ENCODE measurements at places on chromosomes 4 and X.
A peak's percentile ranks its signal among the peaks of the same experiment; 100 is the strongest.

DNA sequence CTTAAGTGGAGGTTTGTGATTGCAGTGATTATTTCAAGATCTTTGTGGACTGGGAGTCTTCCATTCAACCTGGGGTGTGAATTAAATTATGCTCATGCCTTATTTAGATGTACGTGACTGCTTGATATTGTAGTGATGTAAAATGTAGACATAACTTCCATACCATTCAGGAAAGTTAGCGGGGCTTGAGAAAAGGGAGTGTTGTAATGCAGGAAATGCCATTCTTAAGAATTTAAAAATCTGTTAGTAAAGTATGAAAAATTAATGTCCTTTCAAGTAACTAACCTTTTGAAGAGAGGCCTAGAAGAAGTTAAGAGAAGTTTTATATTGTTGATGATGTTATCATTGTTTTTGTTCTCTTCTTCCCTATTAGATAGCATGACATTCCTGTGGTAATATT lies 318.2 kb downstream of the CCSER1 start:
- no peak for DNase-seq

DNA sequence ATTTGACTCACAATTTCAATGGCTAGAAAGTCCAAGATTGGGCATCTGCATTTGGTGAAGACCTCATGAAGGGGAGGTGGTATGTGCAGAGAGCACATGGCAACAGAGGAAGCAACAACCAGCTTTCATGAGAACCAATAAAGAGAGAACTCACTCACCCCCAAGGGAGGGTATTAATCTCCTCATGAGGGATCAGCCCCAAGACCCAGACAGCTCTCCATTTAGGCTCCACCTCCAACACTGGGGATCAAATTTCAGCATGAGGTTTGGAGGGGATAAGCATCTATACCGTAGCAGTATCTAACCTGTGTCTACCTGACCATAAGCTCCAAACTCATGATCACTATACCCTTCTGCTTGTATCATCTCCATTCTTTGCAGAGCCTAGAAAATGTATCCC lies 9.3 kb upstream of the TBC1D19 start:
- no peak for DNase-seq

- DNase-seq, result no peak
Observed at GRCh38 chr4:21856754-21857153, 91.8 kb downstream of the KCNIP4 start.

DNA sequence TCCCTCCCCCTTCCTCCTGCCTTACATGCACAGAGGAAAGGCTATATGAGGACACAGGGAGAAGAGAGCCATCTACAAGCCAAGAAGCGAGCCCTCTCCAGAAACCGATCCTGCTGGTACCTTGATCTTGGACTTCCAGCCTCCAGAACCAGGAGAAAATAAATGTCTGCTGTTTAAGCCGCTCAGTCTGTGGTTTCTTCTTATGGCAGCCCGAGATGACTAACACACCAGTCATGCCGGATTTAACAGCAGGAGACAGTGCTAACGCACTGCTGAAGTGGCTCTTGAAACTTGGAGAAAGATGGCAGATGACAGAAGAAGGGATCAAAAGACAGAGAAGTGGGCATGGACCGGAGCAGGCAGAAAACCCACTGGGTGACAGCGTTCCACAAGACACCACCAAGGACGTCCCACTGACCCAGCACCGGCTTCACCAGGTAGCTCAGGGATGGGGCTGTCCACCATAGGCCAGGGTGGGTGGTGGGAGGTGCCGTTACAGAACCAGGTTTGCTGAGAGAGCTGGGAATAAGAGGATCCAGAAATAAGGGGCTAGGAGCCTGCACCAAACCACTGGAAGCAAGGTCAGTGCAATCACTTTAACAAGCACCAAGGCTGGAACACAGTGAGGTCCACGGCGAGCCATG lies 6.2 kb upstream of the MAN2B2 start:
- no peak for DNase-seq

GRCh38 chr4:147078875-147079658 lies 133.4 kb upstream of the TTC29 start:
- DNase-seq, result no peak

DNA sequence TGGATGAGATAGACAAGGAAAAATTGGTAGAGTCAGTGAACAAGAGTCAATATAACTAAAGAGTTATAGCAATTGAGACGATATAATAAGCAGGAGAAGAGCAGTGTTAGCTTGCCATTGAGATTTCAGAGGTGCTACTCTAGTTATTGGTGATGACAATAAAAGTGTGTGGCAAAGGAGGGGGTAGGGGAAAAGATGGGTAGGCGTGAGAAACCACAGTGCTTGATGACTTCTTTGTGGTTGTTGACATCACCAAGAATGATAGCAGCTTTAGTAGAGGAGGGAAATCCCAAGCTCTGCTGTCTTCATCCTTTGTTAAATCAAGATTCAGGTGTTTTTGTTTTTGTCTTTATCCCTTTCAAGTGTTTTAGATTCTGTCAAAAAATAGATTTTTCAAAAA lies 179.9 kb upstream of the PPP3CA start:
- no peak for DNase-seq

DNA sequence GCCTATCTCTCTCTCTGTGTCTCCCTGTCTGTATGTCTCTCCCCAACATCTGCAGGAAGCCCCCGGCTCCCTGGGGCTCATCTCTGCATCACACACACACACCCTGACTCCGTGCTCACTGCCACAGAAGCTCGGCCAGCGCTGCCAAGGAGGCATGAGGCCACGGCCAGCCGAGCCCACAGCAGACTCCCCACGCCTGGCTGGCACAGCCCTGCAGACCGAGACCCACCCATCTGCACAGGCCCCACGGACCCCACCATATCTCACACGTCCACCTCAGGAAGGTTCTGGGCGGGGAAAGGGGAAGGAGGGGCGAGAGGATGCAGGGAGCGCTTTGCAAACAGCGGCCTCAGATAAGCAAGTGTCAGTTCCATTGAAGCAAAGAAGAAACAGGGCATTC lies 28.5 kb upstream of the SLC25A6 start:
- no peak for DNase-seq

DNA sequence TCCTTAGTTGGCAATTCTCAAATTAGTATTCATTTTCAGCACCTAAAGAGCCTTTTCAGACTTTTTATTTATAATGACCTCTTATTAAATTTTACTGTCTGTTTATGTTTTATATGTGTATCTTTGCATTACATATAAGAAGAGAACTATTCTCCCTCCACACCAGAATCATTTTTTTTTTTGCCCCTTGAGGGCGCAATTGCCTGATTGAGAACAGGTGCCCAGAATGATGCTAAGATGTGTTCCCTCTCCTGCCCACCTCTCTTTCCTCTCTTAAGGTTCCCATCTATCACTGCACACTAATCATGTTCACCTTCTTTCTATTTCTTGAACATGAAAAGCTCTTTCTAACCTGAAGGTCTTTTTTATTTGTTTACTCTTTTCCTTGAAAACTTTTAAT lies 44.2 kb upstream of the ADAM29 start:
- no peak for DNase-seq

DNA sequence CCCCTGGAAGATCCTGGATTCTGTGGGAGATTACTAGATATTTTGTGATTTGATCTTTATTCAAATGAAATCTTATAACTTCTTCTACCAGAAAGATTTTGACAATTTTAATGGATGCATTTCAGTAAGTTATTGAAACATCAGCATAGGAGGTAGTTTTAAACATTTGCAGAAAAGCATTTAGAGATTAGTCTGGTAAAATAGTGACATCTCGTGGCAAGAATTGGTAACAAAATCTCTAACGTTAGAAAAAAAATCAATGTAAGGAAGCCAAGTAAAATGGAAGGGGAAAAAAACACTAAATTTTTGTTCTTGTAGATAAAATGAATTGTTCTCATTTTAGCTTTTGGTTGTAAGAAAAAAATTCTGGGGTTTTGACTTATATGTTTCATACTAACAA lies 73.3 kb downstream of the TASL start:
- peak; percentile 20 for DNase-seq

- no peak for DNase-seq
Observed at GRCh38 chr4:168615294-168616065, 118.6 kb downstream of the PALLD start.

GRCh38 chr4:119604266-119604665 lies 24.3 kb downstream of the PDE5A start:
- no peak for DNase-seq

- DNase-seq, result no peak
Observed at GRCh38 chr4:95715830-95716229, 124.1 kb upstream of the PDHA2 start.

DNA sequence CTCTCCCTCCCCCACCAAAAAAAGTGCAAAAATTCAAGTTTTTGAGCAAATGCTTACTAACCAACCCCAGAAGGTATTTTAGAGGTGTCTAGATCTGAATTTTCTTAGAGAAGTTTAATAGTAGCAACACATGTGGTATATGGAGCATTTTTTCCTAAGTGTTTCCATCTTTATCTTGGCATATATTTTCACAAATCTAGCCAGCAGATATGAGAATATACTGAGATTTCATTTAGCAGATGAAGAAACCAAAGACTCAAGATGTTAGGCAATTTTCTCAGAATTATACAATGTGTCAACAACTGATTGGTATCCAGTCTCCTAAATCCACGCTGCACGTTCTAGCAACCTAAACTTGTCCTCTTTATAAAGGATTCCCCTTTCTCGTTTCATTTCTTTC lies 245.5 kb upstream of the CXXC4 start:
- DNase-seq, result no peak

GRCh38 chr4:55004831-55005230 lies 120.6 kb downstream of the KDR start:
- no peak for DNase-seq

- no peak for DNase-seq
Observed at GRCh38 chr4:179307297-179308136, 1865.3 kb upstream of the AGA start.

GRCh38 chr4:168877511-168878491 lies 132.3 kb downstream of the CBR4 start:
- no peak for DNase-seq

- DNase-seq, result no peak
Observed at GRCh38 chr4:44679060-44679459, 840 bp downstream of the GUF1 start.

DNA sequence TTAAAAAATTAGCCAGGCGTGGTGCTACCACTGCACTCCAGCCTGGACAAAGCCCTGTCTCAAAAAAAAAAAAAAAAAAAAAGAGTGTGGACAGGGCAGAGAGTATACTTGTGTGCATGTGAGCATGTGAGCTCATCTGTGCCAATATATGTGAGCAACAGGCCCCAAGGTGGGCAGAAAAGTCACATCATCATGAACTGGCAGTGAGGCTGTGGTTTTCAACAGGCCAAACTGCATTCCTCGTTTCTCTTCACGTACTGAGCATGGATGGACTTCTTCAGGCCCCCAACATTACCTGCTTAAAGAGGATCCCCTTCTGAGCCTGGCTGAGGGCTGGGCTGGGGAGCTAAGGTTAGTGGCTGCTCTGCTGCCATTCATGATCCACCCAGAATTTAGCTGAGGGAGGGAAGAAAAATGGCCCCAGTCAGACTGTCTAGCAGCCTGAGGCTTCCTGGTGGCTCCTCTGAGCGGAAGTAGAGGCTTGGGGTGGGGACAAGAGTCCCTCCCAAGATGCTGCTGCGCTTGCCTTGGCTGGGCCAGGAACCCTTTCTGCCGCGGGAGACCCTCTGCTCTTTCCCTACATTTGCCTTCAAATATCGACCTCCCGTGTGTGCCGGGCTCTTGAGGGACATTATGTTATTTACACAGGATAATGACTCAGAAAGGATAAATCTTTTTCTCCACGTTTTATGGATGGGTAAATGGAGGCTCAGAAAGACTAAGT lies 55.0 kb downstream of the DIPK2B start:
- no peak for DNase-seq

GRCh38 chr4:187504974-187505797 lies 490.4 kb upstream of the ZFP42 start:
- DNase-seq, result no peak

GRCh38 chr4:5488413-5488812 lies 219.9 kb downstream of the EVC2 start:
- DNase-seq, result no peak

- no peak for DNase-seq
Observed at GRCh38 chrX:53300157-53300556, 18.8 kb upstream of the IQSEC2 start.

GRCh38 chr4:10738826-10739489 lies 54.4 kb upstream of the CLNK start:
- no peak for DNase-seq

GRCh38 chrX:72572248-72573157 lies at the start of gene HDAC8:
TSS of gene HDAC8 (minus strand) at chrX:72572843. CDS start at chrX:72572761, 82 bp downstream.
- DNase-seq, result peak; percentile 77

DNA sequence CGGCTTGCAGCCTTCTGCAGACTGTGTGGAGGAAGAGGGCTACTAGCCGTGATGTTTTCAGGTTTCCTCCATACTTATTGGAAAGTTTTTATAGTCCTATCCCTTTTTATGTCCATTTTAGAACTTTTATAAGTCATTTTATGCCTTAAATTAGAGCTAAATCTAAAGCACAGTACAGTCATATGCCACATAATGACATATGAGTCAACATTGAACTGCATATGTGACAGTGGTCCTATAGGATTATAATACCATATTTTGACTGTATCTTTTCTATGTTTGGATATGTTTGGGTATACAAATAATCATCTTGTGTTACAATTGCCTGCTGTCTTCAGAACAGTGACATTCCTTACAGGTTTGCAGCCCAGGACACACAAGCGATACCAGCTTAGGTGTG lies 200.2 kb downstream of the SPRY1 start:
- DNase-seq, result no peak

DNA sequence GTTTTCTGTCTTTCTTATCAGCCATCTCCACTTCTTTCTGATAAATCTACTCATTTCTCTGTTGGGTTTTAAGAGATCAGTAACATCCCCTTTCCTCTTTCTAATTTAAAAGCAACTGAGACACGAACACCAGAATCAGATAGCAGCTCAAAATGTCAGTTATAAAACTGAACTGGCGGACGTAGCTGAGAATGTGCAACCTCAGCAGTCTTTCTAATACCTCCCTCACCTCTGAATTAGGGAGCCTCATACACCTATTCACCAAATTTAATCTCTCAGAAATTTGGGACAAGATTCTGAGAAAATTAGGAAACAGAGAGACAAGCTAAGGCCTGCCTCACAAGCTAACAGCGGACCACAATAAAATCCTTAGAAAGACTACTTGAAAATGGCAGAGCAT lies 52.0 kb upstream of the ACSL4 start:
- DNase-seq, result no peak

DNA sequence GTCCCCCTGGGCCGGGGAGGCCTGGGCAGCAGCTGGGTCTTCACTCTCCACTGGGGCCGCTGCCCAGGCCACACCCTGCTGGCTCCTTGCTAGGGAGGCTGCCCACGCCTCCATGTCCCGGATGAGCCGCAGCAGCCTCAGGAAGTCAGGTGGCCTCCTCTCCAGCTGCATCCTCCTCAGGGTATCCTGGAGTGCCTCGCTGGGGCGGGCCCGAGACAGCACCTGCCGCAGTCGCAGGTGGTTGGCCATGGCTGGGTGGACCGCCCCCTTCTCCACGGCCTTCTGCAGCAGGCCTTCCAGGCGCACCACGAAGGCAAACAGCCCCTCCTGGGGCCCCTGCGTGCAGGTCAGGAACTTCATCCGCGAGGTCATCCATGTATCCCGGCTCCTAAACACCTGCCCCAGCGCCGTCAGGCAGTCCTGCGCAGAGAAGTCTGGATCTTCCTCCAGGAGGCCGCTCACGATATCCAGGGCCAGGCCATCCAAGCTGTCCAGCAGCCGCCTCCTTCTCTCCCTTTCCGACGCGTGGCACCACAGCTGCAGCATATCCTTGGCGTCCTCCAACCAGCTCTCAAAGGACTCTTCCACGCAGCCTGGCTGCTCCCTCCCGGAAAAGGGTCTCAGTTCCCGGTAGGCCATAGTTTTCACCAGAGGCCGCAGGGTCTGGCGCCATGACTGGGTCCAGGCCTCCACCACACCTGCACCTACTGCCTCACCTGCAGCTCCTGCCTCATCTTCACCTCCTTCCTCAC lies 2.1 kb downstream of the PNMA6F start:
- DNase-seq, result no peak

Measured in NCI-H1694 treated with DMSO at 0.1 percent for 48 hours (cell line).